ENCODE measurements at places on chromosomes 4 and X.

- peak; percentile 86 for DNase-seq
Measured at GRCh38 chrX:20514358-20514757, 247.6 kb upstream of the RPS6KA3 start.

DNA sequence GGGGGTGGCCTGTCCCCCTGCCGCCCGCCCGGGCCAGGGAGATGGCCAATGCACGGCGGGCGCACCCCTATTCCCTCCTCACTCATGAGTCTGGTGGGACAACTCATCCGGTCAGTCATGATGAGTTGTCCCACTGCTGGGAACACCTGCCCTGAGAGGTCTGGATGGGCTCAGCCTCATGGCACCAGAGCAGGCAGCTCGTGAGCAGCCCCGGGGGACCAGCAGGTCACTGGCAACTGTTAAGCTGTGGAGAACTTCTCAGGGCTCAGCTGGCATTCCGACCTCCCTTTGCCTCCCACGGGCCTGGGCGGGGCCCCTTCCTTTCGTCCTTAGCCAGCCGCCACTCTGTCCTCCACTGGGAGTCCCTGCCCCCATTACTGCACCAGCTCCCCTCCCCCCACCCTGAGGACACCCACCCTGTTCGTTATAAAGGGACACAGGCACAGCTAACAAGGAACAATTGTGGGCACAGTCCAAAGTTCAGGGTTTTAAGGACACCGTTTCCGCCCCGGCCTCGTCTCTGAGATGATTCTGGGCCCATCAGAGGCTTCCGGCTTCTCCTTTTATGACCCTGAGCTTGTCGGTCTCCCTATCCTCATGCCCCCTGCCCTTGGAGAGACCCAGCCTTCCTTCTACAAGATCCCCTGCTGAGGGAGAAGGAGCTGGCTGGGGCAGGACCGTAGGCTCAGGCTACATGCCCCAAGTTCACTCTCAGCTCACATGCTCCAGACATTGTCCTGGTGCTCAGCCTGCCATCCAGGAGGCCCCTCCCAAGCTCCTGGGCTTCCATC lies 14.6 kb upstream of the KIAA0232 start:
- DNase-seq, result peak; percentile 33

GRCh38 chr4:141410839-141411238 lies 190.1 kb downstream of the ZNF330 start:
- peak; percentile 23 for DNase-seq

DNA sequence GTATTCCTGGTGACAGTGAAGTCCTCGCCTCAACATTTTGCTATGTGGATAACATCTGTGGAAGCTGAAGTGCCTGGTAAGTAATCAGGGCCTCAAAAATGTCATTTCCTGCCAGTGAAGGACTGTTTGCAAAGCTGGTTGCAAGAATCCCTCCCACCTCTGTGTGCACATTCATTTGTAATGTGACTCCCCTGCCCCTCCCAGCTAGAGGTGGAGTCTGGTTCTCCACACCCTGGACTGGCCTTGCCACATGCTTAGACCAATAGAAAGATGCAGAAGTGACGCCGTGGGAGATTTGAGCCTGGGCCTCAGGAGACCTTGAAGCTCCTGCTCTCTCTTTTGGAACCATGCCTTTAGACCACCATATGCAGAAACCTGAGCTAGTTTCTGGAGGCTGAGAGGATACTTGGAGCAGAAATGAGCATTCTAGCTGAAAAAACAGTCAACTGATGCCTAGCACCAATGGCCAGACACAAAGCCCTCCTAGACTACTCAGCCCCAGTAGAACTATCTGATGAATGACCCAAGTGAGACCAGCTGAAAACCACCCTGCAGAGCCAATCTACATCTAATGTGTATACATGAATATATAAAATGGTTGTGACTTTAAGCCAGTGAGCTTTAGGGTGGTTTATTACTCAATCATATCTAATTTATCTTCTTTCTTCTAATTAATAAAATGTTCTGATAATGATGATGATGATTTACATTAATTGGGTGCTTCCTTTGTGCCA lies 47.8 kb upstream of the CRMP1 start:
- peak; percentile 11 for DNase-seq

GRCh38 chr4:26729027-26729426 lies 131.6 kb upstream of the STIM2 start:
- DNase-seq, result no peak

- no peak for DNase-seq
Measured at GRCh38 chrX:2540426-2540947, 39.7 kb upstream of the DHRSX start.

DNA sequence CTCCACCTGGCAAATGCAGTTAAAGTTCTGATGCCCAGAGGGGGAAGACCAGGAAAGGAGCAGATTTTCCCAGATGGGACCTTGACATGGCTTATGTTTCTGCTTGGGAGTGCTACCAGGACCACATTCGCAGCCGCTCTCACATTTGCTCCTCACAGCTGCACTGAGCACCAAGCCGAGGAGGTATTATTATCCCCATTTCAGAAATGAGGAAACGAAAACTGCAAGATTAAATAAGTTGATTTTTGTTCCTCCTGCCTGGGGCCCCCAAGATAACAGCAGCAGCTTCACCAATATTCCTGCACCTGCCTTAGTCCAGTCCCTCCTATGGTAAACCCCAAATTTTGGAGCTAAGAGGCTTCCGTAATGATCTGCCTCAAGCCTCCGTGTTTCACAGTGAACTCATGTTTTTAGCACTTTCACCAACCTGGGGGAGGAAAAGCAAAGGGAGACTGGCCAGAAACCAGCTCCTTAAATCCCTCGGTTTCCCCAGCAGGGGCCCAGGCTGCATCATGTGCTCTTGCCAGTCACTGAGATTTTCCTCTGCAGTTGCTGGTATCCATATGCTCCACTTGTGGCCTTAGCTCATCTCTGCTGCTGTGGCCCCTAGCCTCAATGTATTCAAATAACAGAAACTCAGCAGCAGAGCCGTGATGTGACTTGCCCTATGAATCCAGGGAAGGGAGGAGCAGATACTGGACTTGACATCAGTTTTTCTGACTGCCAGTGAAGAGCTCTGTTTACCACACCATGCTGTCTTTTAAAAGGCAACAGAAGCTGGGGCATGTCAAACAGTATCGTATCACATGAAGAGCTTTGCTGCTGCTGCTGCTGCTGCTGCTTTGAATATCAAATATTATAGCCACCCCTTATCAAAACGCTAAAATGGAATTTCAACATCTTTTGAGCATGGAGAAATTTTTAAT lies 95.5 kb upstream of the KLHL13 start:
- no peak for DNase-seq

DNA sequence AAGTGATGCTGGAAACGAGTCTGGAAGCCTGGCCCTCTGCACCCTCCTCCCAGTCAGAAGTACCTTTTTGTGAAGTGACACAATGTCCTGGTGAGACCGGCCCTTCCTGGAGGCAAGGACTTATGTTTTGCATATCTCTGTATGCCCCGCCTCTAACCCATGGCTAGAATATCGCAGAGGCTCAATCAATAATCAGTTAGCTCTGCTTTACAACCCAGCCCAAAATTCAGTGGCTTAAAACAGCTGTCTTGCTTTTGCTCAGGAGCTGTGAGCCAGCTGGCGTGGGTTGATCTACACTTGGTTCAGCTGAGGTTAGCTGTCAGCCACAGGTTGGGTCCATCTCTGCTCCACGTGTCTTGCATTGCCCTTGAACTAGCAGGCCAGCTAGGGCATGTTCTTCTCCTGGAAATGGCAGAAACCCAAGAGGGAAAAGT lies 98.8 kb upstream of the METTL14 start:
- peak; percentile 55 for DNase-seq

GRCh38 chr4:110878956-110879355 lies 256.1 kb upstream of the PITX2 start:
- no peak for DNase-seq

- no peak for DNase-seq
Measured at GRCh38 chr4:113587640-113588275, 173.8 kb downstream of the CAMK2D start.

GRCh38 chr4:165963621-165964020 lies 90.6 kb downstream of the TLL1 start:
- no peak for DNase-seq

GRCh38 chr4:55183926-55184599 lies 58.7 kb upstream of the KDR start:
- DNase-seq, result peak; percentile 97

- DNase-seq, result no peak
Measured at GRCh38 chrX:33001107-33001506, 210.2 kb downstream of the DMD start.

DNA sequence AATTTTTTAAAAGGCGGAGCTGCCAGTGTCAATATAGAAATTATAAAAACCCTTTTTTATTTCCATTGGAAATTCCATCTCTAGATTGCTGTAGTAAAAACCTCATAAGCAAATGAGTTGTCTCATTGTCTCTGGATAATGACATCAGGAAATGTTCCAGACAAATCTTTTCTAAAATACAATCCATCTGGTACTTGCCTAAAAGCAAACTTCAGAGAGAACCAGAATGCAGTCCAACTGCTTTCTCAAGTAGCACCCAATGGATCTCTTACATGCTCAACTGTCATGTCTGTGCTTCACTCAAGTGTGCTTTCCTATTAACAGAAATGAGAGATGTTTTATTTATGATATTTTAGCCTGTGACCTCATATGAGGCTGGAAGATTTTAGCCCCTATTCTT lies 399.6 kb upstream of the NDST3 start:
- DNase-seq, result no peak

All from LHCN-M2 (cell line).